Stimulated activated CD8-positive, alpha-beta memory T cell treated with anti-CD3 and anti-CD28 coated beads, Interleukin-7, amount 100 ng/mL, for 1 hour (primary cell): ENCODE measurements at places on chromosomes 4 and X.

DNA sequence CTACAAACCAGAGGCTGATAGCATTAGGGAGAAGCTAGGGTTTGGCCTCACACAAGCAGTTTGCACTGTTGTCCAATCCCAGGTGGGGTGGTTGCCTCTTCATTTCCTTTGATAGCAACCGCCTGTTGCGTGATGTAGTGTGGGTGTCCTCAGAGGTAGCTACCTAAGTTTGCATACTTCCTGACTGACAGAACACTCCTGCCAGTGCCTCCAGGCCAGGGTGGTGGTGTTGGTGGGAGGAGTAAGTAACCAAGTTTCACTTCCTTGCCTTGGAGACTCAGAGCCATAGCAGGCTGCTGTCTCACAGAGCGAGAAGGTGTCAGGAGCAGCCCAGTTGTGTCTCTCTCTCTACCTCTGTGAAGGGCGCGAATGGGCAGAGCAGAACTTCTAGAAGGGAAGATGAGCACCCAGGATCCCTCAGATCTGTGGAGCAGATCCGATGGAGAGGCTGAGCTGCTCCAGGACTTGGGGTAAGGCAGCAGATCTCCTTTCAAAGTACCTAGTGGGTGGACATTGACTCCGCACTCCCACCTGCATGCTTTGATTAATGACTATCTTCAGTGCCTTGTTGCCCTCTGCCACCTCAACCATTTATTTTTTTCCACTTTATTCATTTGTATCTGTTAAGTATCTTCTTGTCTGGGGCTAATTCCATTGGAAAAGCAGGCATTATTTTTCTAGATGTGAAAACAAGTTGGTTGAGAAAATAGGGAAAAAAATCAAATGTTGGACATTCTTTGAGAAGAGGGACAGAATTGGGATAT is at the start of gene DAPP1:
Gene DAPP1, plus strand, starts transcription at position 283 of the 764 bp plus-strand sequence. Its CDS starts 87 bp downstream, at position 370.
- peak; percentile 29 for DNase-seq

GRCh38 chr4:82268050-82268825 is 105.6 kb downstream of the HNRNPD start:
- DNase-seq, result peak; percentile 10

DNA sequence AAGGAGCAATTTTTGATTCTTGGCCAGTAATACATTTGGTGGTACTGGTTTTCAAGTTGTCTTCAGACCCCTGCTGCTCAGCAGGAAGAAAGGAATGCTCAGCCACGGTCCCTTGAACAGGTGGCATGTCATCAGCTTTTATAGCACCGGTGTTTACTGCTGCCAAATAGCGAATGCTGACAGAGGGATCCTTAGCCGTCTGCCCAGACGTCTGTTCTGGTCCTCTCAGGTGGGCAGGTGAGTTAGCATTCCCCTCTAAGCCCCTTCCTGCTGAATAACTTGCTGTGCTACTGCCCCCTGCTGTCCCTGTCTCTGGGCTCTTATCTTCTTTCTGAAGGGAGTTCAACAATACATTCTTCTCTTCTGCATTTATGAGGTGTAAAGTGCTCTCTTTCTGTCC is 28.4 kb downstream of the BOD1L1 start:
- DNase-seq, result no peak

DNA sequence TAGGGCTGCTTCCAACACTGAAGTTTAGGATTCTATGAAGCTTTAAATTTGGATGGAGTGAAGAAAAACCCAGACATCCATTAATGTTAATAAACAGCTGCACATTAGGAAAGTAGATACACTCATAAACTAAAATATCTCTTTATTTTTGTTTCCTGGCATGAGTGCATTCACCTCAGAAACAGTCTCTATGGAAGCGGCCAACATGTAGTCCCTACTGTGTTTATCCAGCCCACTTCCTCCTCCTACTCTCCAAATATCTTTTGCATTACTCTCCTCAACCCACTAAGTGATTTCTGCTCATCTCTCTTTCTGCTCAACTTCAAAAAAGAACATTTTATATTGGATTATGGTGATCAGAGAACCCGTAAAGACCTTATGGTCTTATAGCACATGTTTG is 180.3 kb upstream of the MXRA5 start:
- DNase-seq, result no peak
